ENCODE measurements at places on chromosomes 1 and 21.

DNA sequence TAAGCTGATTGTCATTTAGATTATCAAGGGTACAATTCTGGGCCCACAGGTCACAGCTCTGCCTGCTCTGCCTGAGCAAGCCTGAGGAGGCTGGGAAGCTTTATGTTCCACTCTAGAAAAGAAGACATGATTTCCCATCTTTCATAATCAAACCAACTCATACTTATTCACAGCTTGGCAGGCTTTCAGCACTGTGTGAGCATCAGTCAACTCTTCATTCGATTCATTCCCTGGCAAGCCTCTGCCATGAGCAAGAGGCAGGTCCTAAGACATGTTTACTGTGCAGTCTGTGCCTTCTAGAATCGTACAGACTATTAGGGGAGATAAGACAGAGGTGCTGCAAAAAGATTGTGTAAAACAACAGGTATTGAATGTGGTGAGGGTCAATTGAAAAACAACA lies 24.5 kb upstream of the KIRREL1 start:
- no peak for DNase-seq

DNA sequence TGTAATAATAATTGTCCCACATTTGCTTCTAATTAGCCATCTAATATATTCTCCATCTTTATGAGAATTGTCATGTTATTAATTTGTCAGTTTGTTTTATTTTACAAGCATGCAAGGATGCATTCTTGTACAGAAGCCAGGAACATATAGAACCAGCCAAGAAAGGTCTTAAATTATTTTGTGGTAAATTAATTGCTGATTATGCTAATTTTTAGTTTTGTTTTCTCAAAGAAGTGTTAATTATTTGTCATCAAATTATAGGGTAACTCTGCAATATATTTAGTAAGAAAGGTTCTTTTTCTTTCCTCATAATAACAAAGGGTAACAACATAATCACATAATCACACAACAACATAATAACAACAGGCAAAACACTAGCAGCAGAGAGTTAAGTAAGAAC lies 5.7 kb downstream of the CLIC6 start:
- DNase-seq = no peak

DNA sequence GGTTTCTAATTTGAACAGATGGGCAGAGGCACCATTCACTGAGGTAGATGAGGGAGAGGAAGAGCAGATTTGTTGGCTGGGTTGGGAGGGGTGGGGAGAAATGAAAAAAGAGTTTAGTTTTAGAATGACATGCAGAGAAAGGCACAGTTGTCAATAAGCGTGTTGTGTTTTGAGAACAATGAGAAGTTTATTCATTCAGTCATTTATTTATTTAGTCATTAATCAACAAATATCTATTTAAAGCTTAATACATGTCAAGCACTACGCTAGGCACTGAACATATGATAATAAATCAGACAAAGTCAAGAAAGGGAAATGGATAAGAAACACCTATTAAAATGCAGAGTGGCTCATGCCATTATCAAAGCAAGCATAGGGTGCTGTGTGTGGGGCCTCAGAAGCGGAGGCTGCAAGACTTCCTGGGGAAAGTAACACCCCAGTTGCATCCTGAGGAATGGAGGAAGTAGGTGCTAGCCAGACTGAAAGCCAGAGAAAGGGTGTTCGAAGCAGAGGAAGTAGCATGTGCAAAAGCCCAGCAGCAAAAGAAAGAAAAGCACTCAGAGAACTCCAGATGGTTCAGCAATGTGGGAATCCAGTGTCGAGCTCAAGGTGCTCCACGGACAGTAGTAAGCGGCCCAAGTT lies 114.1 kb downstream of the RNF220 start:
- DNase-seq = no peak

DNA sequence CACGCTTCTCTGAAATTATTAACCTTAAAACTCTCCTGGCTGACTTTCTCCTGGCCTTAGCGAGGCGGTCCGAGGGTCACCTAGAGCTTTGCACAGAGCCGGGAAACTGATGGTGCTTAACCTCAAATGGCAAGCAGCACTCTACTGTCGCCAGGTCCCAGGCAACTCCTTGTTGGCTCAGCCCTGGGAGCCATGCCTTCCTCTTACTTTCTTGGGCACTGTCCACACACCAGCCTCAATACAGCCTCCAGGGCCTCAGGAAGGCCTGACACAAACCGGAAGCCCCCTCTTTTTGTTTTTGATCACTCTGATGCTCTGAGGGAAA lies 3.8 kb downstream of the TRABD2B start:
- DNase-seq = no peak

DNA sequence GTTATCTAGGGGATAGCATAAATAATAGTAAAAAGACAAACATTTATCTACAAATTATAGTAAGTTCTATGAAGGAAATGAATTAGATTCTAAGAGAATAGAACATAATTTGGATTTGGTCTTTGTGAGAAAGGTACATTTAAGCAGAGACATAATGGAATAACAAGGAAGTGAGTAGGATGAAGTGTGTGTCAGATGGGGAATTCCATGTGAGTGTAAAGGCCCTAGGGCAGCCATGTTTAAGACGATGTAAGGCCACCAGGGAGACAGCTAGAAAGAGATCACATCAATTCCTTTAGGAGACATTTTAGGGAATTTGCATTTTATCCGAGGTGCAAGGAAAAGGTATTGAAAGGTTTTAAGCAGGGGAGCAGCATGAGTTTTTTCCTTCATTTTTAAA lies 33.8 kb upstream of the ELAVL4 start:
- no peak for DNase-seq

- no peak for DNase-seq
Measured at GRCh38 chr1:171940368-171940767, 99.1 kb downstream of the DNM3 start.

- no peak for DNase-seq
Measured at GRCh38 chr1:52814465-52814864, 28.1 kb upstream of the ZYG11A start.

DNA sequence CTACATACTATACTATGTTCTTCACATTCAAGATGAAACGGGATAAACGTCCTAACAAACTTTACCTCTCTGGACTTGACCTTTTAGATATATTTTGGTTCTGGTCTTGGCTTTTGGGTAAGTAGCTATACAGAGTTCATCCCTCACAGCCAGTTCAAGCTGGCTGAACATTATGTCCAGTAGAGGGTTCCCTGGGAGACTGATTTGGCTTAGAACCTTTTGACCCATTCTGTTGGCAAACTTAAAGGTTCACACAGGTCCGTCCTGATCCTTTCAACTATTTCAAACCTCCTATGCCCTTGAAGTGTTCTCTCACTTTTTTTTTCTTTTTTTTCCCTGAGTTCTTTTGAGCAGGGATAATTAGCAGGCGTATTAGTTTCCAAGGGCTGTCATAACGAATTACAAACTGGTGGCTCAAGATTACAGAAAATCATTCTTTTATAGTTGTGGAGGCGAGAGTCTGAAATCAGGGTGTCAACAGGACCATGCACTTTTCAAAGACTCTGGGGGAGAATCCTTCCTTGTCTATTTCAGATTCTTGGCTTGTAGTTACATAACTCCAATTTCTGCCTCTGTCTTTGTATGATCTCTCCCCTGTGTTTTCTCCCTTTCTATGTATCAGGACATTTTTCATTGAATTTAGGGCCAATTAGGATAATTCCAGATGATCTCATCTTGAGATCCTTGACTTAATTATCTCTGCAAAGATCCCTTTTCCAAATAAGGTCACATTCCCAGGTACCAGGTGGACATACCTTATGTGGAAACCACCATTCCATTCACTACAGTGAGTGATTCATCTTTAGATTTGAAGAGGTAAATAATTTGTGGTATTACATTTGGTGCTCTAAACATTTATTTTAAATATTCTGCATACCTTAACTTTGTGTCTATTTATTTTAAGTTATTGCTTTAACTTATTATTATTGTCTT lies 257.4 kb upstream of the USP25 start:
- DNase-seq = no peak

DNA sequence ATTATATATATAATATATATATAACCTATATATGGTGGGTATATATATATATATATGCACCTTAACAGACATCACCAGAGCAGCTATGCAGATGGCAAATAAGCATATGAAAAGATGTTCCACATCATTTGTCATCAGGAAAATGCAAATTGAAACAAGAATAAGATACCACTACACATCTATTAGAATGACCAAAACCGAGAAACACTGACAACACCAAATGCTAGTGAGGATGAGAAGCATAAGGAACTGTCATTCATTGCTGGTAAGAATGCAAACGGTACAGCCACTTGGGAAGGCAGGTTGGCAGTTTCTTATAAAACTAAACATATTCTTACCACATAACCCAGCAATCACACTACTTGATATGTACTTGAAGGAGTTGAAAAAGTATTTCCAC lies 219.8 kb upstream of the PRMT6 start:
- DNase-seq = no peak

DNA sequence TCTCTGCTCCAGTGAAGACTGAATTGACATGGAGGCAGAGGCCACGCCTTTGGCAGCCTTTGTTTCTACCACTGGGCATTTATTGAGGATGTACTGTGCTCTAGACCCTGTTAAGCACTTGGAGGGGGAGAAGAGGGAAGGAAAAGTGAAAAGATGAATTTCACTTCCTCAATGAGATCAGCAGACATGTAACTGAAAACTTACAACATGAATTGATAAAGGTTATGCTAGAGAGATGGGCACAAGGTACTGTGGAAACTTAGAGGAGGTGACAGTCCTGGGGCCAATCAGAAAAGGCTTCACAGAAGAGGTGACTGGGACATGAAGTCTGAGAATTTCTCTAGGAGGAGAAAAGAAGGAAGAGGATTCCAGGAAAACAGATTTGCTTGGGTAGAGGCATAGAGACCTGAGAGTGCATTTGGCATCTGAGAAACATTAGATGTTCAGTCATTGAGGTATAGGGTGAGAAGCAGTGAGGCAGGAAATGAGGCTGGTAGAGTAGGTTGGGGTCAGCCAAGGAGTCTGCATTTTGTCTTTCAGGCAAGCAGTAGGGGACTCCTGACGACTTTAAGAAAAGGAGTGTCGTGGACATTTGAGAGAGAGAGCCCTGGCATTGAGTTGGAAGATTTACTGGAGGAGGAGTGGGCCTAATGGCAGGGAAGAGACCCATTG lies 113.0 kb downstream of the SYT2 start:
- DNase-seq = no peak

- DNase-seq = no peak
Measured at GRCh38 chr21:44380876-44381275, 27.5 kb downstream of the TRPM2 start.

DNA sequence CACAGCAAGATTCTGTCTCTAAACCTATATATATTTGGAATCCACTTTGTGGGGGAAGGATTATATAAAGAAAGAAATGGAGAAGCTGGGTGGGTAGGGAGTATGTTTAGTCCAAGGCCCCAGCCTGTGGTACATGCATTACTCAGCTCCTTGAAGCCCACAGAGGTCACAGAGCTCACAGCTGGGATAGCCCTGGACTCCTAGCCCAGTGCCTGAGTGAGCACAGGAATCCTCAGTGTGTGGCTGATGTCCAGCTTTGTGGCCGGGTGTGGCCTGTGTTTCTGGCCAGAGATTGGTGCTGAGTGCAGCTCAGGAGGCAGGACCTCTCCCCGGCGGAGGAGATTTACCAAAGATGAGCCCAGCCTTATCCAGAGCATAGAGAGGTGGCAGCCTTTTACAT lies 7.6 kb downstream of the CAPN9 start:
- DNase-seq = no peak

All from activated CD4-positive, alpha-beta T cell treated with anti-CD3 and anti-CD28 coated beads, Interleukin-2, amount 50 U/mL, for 24 hours (primary cell).